Activated T-helper 1 cell treated with anti-CD3 and anti-CD28 coated beads, Interleukin-12 subunit alpha, Interleukin-12 subunit beta, Interleukin-2, Interleukin-4 antibody, amounts not matched to agents 30 ng/mL and 10 ng/mL and 1 ng/mL, durations not matched to agents 14 hours and 24 hours and 36 hours (primary cell): ENCODE measurements at places on chromosomes 3 and 15. TPM values are rescaled to one million over a fixed set of nuclear protein-coding genes. Genes with fewer than 3 reads are reported as not detected.

The GPR87 gene
- 0.62 and 0.93 TPM in 2 replicates for total RNA-seq

DNA sequence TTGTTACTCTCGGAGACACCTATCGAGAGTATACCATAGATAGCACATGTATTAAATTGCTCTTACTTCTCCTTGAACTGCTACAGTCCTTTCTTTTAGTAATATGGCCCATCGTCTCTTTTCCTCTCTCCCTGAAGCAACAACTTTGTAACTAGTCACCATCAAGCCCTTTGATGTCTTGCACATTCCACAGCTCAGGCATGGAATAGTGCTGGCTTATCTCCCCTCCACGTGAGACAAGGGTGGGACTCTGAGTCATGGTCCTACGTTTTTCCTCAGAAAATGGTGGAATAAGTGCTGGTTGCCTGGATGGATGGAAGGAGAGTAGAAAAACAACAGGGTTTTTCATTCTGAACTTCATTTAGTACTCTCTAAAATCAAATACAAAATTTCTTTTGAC lies 163.3 kb upstream of the MBNL1 start:
- DNase-seq, result no peak

DNA sequence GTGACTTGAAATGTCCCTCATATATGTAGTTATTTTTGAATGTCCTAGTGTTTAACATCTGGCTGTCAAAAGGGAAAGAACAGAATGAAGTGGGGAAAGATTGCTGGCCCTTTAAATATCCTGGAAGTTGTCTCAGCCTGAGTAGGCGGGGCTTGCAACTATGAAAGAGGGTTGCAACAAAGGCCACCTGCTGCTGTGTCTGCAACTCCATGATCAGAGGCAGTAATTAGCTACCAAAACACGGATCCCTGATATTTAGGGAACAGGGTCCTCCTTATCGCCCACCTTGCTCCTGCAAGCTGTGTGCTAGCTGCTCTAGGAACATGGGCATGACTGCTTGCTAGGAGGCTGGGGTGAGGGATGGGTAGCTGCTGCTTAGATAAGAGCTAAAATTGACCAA lies 100.2 kb upstream of the CFAP20DC start:
- DNase-seq, result no peak

- no peak for DNase-seq
Measured at GRCh38 chr3:159910991-159911663, 77.5 kb upstream of the IL12A start.

GRCh38 chr3:67349551-67350174 lies 304.7 kb downstream of the SUCLG2 start:
- no peak for DNase-seq

DNA sequence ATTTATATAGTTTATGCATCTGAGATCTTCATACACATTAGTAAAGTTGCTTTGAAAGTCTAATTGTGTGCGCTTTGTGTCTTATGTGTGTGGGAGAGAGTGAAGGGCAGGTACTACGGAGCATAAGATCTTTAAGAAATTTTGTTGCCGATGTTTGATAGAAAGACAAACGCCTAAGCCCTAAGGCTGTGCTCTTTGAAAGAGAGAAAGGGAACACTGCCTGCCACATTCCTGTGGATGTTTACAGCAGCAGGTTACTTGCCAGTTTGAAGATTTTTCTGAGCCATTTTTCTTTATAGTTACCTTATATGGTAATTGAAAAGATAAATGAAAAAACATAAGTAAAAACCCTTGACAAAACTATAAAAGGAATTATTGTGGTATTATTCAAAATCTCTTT lies 17.0 kb downstream of the DTWD1 start:
- no peak for DNase-seq
